ENCODE measurements at places on chromosomes 1 and 21.

DNA sequence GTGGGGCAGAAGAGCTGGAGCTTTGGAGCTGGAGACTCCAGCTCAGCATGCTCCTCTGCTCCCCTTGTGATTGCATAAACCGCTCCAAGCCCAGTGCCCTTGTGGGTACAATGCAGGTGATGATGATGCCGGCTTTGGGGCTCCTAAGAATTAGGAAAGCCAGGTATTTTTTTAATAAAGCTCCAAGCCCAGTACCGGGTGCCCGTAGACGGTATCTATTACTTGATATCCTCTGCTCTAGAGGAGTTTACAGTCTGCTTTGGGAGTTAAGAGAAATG lies 27.2 kb downstream of the TENT5C start:
- no peak for DNase-seq

DNA sequence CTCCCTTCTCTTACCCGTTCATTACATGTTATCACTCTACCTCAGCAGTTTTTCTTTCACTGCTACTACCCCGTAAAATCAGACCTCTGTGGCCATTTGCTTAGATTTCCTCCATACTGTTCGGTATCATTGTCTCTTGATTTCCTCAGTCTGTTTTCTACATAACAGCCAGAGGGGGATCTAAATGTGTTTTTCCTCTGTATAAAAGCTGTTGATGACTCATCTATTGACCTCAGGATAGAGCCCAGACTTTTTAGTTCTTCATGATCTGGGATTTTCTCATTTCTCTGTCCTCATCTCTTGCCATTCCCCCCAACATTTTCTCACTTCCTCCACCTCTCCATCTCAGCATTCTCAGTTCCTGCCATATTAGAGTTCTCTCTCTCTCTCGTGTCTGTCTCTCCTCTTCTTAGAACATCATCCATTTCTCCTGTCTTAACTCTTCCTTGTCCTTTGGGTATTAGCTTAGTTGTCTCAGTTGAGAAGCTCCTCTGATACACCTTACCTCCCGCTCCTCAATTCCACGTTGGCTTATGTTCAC lies 10.5 kb downstream of the OTUD3 start:
- peak; percentile 9 for DNase-seq

GRCh38 chr1:85579622-85580021 lies 939 bp upstream of the CCN1 start:
- peak; percentile 84 for DNase-seq

GRCh38 chr1:34867415-34867814 lies 7.9 kb upstream of the SMIM12 start:
- no peak for DNase-seq

GRCh38 chr1:207831517-207832327 lies 79.2 kb downstream of the CD34 start:
- DNase-seq, result no peak

Measured in fibroblast of lung (primary cell).